Nephron progenitor cell (in vitro differentiated cells): ENCODE measurements at places on chromosomes 12 and 14.
A peak's percentile ranks its signal among the peaks of the same experiment; 100 is the strongest.

DNA sequence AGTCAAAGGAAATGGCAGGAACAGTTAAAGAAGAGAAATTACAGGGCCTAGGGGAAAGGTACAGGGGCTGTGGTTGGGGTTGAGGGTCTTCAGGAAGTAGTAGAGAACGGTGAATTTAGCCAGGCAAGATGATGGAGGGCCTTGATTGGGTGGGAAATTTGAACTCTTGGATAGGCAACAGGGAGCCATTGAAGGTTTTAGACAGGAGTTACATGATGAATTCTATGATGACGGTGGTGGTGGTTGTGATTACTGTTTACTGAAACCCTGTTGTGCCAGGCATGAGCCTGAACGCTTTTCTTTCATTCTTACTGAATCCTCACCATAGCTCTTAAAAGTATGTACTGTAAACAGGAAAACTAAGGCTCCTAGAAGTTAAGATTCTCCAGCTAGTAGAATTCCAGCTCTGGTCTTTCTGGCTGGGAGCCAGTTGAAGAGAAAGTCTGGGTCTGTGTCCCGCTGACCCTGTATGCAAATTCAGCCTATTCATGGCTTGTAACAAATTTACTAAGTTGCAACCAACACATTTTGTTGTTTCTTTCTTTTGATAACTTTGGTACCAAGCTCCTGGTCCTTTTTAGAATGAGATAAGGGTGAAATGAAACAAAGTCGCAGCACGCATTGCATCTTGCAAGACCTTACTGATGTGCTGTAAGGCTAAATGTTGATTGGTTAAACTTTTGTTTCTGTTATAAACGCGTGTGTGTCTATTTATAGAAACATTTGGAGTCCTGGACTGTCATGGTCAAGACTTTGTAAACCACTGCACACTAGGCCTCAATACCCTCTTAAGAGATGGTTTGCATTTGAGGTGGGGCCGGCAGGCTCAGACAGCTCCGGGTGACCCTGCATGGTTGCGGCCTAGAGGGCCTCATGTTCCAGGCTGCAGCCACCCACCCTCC lies 6.0 kb downstream of the ORAI1 start:
- H3K27ac ChIP-seq, result peak overlapping the region; percentile 86
- H3K36me3 ChIP-seq, result peaks cover 18% of the 10 kb centered on the region
- H3K27me3 ChIP-seq, result no peaks in the 10 kb centered on the region
- no peak for DNase-seq
- peak overlapping the region; percentile 23 for H3K4me3 ChIP-seq

DNA sequence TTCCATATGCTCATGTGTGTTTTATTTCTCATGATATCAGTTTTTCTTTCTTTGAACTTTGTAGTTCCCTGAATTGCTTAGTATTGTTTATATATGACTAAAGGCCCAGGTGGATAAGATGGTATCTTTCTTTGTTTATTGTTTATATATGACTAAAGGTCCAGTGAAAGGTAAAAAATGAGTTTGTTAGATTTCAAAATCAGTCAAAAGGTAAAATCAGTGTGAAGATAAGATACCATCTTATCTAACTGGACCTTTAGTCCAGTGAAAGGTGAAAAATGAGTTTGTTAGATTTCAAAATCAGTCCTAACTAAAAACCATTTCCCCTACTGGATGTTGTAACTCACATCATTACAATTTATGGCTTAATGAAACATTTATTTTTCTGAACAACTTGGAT lies 890.2 kb downstream of the DIO2 start:
- H3K4me3 ChIP-seq, result no peak overlapping the region
- peaks cover 7% of the 10 kb centered on the region for H3K36me3 ChIP-seq
- no peaks in the 10 kb centered on the region for H3K27me3 ChIP-seq
- no peak overlapping the region for H3K27ac ChIP-seq

DNA sequence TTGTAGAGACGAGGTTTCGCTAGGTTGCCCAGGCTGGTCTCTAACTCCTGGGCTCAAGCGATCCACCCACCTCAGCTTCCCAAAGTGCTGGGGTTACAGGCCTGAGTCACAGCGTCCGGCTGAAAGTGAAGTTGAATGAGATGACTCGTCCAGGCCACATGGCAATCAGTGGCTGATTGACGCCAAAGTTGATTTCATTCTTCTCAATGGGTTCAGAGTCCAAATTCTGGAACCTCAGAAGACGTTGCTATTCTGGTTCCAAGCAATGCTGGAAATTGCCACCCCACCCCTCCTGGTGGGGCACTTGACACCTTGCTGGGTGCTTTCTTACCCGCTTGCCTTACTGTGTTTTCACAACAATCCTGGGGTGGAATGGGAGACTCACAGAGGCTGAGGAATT lies 14.9 kb downstream of the ABCB9 start:
- no peak overlapping the region for H3K4me3 ChIP-seq
- no peak for DNase-seq
- H3K27me3 ChIP-seq, result peaks cover 4% of the 10 kb centered on the region
- H3K4me1 ChIP-seq, result peaks cover 13% of the 10 kb centered on the region
- H3K36me3 ChIP-seq, result no peaks in the 10 kb centered on the region
- no peak overlapping the region for H3K27ac ChIP-seq

- H3K4me3 ChIP-seq, result no peak overlapping the region
- H3K27ac ChIP-seq, result no peak overlapping the region
- H3K27me3 ChIP-seq, result peaks cover 27% of the 10 kb centered on the region
Observed at GRCh38 chr12:54139019-54139418, 49.8 kb downstream of the SMUG1 start.

DNA sequence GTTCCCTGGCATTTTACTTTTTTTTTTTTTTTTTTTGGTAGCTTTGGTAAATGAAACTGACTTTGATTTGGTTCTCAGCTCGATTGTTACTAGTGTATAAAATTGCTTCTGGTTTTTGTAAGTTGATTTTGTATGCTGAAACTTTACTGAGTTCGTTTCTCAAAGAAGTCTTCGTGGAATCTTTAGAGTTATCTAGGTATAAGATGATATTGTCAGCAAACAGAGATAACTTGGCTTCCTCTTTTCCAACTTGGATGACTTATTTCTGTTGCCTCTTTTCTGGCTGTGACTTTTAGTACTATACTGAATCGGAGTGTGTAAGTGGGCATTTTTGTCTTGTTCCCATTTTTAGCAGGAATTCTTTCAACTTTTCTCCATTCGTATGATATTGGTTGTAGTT lies 28.1 kb downstream of the USP15 start:
- no peak overlapping the region for H3K4me3 ChIP-seq
- H3K36me3 ChIP-seq, result peaks cover 62% of the 10 kb centered on the region
- no peak overlapping the region for H3K27ac ChIP-seq
- peaks cover 5% of the 10 kb centered on the region for H3K4me1 ChIP-seq
- no peak for DNase-seq

DNA sequence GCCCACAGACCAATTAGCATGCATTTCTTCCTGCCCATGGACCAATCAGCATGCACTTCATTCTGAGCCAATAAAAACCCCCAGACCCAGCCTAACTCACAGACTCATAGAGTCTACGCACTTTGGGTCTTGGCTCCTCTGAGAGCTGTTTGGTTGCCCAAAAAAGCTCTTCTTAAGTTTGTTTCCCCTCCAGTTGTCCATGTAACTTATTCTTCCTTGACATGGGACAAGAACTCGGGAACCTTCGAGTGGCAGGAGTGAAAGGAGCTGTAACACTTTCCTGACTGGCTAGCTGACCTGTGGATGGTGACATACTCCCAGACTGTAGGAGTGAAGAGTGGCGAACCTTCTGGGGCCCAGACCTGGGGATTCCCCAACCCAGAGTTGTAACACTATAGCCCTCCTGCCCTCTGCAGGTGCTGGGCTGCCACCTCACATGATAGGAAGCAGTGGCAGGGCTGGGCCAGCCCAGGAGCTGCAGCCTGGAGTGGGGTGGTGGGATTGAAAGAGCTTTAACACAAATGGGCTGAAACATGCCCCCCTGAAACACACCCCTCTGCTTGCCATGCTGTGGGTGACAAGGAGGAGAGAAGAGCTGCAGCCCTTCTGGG lies 4.4 kb upstream of the BTBD7 start:
- no peak overlapping the region for H3K27ac ChIP-seq
- H3K27me3 ChIP-seq, result no peaks in the 10 kb centered on the region
- no peak overlapping the region for H3K4me3 ChIP-seq
- H3K36me3 ChIP-seq, result peaks cover 57% of the 10 kb centered on the region
- DNase-seq, result no peak

- peaks cover 3% of the 10 kb centered on the region for H3K27me3 ChIP-seq
- DNase-seq, result no peak
- H3K36me3 ChIP-seq, result no peaks in the 10 kb centered on the region
- H3K27ac ChIP-seq, result peak overlapping the region; percentile 25
- H3K4me3 ChIP-seq, result no peak overlapping the region
- peaks cover 13% of the 10 kb centered on the region for H3K4me1 ChIP-seq
Observed at GRCh38 chr12:40788276-40788675, 96.0 kb downstream of the CNTN1 start.

DNA sequence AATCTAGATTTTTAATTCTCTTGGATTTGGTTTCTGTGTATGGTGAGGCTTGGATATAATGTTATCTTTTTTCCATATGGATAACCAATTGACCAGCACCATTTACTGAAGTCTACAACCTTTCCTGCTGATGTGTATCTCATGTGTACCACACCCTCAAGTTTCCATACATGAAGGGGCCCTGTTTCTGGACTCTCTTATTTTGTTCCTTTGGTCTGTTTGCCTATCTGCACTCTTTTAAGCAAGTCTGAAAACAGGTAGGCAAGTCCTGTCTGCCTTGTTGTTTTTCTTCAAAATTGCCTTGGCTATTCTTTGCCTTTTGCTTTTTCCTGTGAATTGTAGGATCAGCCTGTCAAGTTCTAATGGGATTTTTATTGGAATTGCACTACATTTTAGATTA lies 44.6 kb downstream of the MAX start:
- no peak overlapping the region for H3K4me3 ChIP-seq
- no peak for DNase-seq
- peaks cover 3% of the 10 kb centered on the region for H3K27me3 ChIP-seq
- peaks cover 73% of the 10 kb centered on the region for H3K36me3 ChIP-seq
- no peaks in the 10 kb centered on the region for H3K4me1 ChIP-seq
- peak overlapping the region; percentile 52 for H3K27ac ChIP-seq
